ENCODE measurements at places on chromosomes 5 and 9.

GRCh38 chr5:132467287-132467984 is 23.1 kb downstream of the IRF1 start:
- DNase-seq: no peak

GRCh38 chr9:119289740-119290433 is 79.3 kb downstream of the BRINP1 start:
- peak; percentile 34 for DNase-seq

DNA sequence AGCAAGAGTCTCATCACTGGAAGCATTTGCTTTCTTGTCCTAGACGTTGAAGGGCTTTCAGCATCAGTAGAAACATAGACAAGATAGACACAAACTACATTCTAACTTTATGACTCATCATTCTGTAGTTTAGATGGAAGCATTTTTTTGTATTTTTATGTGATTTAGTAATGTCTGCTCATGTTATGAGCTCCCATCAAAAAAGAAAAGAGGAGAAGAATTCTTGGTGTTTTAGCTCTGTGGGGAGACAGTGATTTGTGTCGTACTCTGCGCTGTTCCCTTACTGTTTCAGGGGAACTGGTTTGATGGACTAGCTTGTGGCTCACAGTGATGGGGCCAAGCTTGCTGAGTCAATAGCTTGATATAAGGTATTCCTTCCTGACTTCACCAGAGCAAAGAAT is 159.2 kb upstream of the WWC1 start:
- peak; percentile 90 for DNase-seq

DNA sequence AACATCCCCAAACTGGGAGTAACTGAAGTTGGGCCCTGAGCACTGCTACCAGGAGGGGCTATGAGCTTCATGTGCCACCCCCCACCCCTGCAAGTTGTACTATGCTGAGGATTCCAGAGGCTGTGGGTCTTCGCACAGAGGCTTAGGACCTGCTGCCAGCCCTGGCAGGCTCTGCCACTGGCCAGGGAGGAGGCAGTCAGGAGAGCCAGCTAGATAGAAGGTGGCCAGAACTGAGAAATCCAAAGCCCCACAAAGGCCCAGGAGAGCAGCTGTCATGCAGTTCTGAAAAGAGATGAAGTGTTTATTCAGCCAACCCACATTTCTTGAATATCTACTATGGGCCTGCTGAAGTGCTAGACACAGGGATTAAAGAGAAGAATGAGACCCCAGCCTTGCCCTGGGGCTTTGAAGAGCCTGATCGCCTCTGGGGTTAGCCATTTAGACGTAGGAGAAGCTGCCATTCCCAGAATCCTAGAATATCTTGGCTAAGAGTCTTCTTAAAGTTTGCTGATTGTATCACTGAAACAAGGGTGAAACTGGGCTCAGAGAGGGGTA is 1.4 kb downstream of the ALAD start:
- DNase-seq: no peak

- DNase-seq: peak; percentile 17
Observed at GRCh38 chr9:78918976-78919375, 622.1 kb downstream of the PSAT1 start.
